ENCODE measurements at places on chromosomes 7 and 10. TPM values are rescaled to one million over a fixed set of nuclear protein-coding genes. Genes with fewer than 3 reads are reported as not detected.

COL13A1 gene
- not detected for total RNA-seq

- no peaks in the 10 kb centered on the region for H3K36me3 ChIP-seq
- H3K4me1 ChIP-seq, result no peaks in the 10 kb centered on the region
- H3K27me3 ChIP-seq, result no peaks in the 10 kb centered on the region
- H3K4me3 ChIP-seq, result no peak overlapping the region
These were observed 154.3 kb downstream of the ZNF248 start for GRCh38 chr10:37703114-37703513.

DNA sequence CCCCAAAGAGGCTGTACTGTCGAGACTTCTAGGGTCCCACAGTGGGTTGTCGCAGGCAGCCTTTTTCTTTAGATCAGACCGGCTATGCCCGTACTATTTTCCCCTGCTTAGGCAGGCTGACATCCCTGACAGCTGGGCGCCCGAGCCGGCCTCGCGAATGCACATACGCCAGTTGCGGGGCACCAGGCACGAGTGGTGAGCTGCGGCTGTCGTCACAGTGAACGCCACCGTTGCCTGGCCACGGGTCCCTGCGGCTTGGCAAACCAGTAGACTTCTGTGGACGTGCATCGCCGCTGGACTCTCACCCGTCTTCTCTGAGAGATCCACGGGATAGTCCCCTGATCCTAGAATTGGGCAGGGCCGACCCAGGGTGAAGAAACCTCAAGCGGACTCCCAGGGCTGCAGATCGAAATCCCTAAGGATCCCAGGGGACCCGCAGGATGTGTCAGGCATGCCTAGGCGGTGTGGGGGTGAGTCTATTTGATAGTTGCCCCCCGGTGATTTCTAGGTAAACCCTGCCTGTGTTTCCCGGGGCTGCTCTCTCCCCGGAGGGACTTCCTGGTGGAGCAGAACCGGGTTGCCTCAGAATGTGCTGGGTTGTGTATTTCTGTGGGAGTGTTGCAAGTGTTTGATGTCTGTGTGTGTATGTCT lies 33.0 kb upstream of the ZNF273 start:
- H3K27ac ChIP-seq, result no peak overlapping the region
- no peak overlapping the region for H3K4me3 ChIP-seq
- H3K27me3 ChIP-seq, result peaks cover 2% of the 10 kb centered on the region
- DNase-seq, result no peak
- H3K36me3 ChIP-seq, result no peaks in the 10 kb centered on the region

DNA sequence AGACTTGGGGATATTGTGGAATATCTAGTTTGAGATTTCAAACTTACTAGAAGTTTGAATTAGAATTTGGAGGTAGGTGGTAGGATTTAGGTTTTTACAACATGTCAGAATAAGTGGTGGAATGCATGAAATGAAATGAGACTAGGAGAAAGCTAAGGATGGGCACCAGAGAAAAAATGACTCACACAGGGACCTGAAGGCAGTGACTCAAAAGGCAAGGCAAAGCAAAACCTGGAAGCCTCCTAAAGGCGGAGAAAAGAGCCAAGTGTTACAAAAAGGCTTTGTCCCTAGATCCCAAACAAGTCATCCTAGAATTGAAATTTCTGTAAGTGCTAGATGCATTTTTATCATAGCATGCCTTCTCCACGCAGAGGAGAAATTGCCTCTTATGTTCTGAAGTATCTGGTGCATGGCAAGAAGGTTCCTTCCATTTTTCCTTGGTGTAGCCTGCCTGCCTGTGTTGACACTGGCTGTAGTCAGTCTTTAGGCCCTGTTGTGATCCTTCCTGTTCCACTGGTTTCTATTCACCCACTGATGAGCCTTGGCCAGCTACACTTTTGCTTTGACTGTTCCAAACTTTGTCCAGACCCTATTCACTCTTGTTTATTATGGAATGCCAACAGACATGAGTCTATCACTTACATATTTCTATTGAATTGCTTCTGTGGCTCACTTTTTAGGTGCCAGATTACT lies 109.3 kb downstream of the ETV1 start:
- H3K4me3 ChIP-seq, result no peak overlapping the region
- DNase-seq, result no peak

OR13A1 gene
- total RNA-seq, result not detected

DNA sequence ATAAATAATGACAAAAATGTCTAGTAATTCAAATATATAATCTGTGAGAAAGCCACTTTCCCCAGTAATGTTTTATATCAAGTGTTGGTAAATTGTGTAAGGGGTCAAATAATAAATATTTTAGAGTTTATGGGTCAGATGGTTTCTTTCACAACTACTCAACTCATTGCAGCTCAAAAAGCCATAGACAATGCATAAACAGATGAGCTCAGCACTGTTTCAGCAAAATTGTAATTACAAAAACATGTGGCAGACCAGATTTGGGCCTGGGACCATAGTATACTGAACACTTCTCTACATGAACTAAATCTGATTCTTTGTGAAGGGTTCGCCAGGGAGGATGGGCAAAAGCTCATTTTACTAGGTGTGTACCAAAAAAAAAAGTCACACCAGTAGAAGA lies 460.8 kb downstream of the NRG3 start:
- no peaks in the 10 kb centered on the region for H3K27me3 ChIP-seq
- H3K4me1 ChIP-seq, result no peaks in the 10 kb centered on the region
- no peak for DNase-seq
- H3K36me3 ChIP-seq, result no peaks in the 10 kb centered on the region

DNA sequence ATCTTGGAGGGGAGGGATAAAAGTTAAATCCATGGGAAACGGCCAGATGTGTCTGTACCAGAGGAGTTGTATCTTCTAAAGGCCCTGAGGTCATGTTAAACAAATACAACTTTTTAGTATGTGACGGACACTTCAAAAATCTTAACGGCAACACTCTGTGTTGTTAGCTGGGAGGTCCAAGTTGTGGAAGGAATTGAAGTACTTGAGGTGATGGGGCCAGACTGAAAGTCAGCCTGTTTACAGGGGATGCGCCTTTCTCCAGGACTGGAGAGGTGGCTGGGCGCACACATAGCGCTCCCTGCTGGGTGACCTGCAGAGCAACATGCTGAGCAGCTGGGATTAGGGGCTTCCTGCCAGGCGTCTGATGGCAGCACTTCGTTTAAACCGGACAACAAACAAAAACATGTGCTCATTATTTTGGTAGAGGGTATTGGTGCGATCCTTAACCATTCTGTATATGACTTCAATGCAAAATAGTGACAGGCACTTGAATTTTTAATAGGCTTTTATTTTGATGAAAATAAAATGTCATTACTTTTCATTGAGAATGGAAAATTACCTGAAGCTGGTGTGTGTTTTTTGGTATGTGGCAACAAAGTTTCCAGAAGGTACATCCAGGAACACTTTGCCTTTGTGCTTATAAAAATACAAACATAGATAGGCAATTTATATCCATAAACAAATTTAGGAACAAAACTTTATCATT lies 198.2 kb downstream of the MLLT10 start:
- peak; percentile 54 for DNase-seq
- H3K36me3 ChIP-seq, result peaks cover 34% of the 10 kb centered on the region
- no peak overlapping the region for H3K4me3 ChIP-seq
- peaks cover 31% of the 10 kb centered on the region for H3K4me1 ChIP-seq
- H3K27me3 ChIP-seq, result no peaks in the 10 kb centered on the region

GRCh38 chr10:11757454-11757820 lies 15.3 kb downstream of the ECHDC3 start:
- H3K27me3 ChIP-seq, result peaks cover 3% of the 10 kb centered on the region
- peak overlapping the region; percentile 71 for H3K27ac ChIP-seq
- H3K36me3 ChIP-seq, result no peaks in the 10 kb centered on the region
- no peak overlapping the region for H3K4me3 ChIP-seq

AMZ1 gene
- 0.17 TPM for total RNA-seq

TEX47 gene
- total RNA-seq, result not detected

GRCh38 chr10:31133792-31134310 lies 102.2 kb upstream of the ZNF438 start:
- peaks cover 31% of the 10 kb centered on the region for H3K4me1 ChIP-seq
- DNase-seq, result peak; percentile 71
- H3K27me3 ChIP-seq, result no peaks in the 10 kb centered on the region
- H3K4me3 ChIP-seq, result peak overlapping the region; percentile 76

CAMK2B gene
- not detected for total RNA-seq

GRCh38 chr10:59719374-59719773 lies 9.7 kb upstream of the SLC16A9 start:
- H3K27me3 ChIP-seq, result peaks cover 23% of the 10 kb centered on the region
- H3K27ac ChIP-seq, result no peak overlapping the region
- H3K36me3 ChIP-seq, result no peaks in the 10 kb centered on the region
- no peak for DNase-seq
- H3K4me1 ChIP-seq, result no peaks in the 10 kb centered on the region

- H3K36me3 ChIP-seq, result no peaks in the 10 kb centered on the region
- no peak overlapping the region for H3K27ac ChIP-seq
- DNase-seq, result no peak
- H3K4me1 ChIP-seq, result no peaks in the 10 kb centered on the region
- H3K4me3 ChIP-seq, result no peak overlapping the region
- H3K27me3 ChIP-seq, result no peaks in the 10 kb centered on the region
These were observed 123.9 kb downstream of the ADAM12 start for GRCh38 chr10:126264102-126265018.

DNA sequence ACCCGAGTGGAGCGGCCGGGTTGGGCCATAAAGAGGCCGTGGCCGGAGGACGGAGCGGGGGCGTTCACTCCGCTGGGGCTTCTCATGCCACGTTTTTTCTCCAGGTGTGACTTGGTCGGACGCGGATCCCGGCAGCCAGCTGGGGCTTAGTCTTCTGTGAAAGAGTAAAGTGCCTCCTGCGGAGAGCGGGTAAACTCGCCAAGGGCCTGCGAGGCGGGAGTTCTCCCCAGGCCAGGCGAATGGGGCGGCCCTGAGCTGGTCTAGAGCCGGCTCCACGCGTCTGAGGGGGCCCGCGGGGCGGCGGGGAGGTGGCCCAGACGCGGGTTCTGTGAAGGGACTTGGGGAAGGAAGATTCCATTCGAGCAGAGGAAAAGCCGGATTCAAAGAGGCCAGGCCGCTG lies 86.3 kb upstream of the VIPR2 start:
- H3K27me3 ChIP-seq, result no peaks in the 10 kb centered on the region
- DNase-seq, result no peak
- H3K36me3 ChIP-seq, result no peaks in the 10 kb centered on the region
- H3K27ac ChIP-seq, result no peak overlapping the region

DNA sequence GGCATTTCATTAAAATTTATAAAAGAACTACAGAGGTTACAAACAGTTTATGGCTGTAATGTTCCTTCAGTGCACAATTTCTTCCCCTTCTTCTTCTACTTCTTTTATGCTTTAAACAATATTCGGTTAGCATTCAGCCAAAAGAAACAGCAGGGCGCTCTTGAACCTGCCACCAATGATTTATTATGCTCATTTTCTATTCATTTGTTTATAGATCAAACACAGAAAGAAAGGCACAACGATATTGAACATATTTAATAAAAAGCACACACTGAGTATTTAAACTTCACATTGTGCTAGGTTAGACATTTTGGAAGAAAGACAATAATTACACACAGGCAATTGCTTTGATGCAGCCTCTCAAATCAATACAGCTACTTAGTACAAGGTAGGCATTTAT lies 1025.8 kb upstream of the LRRN3 start:
- no peak overlapping the region for H3K27ac ChIP-seq
- H3K27me3 ChIP-seq, result peaks cover 5% of the 10 kb centered on the region
- no peaks in the 10 kb centered on the region for H3K4me1 ChIP-seq
- H3K36me3 ChIP-seq, result no peaks in the 10 kb centered on the region
- H3K4me3 ChIP-seq, result no peak overlapping the region

- H3K36me3 ChIP-seq, result peaks cover 8% of the 10 kb centered on the region
- peaks cover 38% of the 10 kb centered on the region for H3K4me1 ChIP-seq
- DNase-seq, result no peak
These were observed 2.2 kb upstream of the ASCC1 start for GRCh38 chr10:72218325-72218724.

LDB3 gene
- total RNA-seq, result not detected

DNA sequence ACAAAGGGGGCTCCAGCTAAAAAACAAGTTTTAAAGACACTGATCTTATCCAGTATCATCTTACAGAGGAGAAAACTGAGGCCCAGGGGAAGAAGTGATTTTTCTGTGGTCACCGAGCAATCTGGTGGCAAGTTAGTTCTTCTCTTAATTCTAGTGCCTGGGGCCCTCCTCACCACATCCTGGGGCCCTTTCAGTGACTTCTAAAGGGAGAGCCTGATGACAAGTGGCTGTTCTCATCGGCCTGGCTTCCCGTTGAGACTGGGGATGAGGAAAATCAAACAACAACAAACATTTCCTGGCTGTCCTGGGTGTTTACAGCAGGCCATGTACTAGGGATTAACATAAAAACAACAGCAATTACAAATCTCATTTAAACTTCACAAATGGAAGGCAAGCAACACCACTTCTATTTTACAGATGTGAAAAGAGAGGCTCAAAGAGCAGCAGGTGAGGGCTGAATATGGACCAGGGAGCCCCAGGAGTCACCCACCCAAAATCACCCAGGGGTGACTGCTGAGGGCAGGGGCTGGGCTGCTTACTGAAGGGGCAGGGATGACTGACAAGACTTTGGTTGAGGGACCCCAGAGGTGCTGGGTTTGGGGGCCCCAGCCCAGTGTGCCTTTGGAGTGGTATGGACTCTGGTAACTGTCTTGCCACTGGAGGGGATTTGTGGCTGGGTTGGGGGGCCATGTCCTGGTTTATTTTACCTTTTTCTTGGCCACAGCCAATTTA lies 24.7 kb upstream of the MTPAP start:
- DNase-seq, result peak; percentile 52
- H3K36me3 ChIP-seq, result no peaks in the 10 kb centered on the region
- H3K27ac ChIP-seq, result peak overlapping the region; percentile 81
- H3K27me3 ChIP-seq, result peaks cover 22% of the 10 kb centered on the region

CALML3 gene
- total RNA-seq, result not detected

RNF32 gene
- 2.2 TPM for total RNA-seq

- H3K27ac ChIP-seq, result no peak overlapping the region
- H3K27me3 ChIP-seq, result peaks cover 47% of the 10 kb centered on the region
- DNase-seq, result no peak
- no peaks in the 10 kb centered on the region for H3K36me3 ChIP-seq
These were observed 6.9 kb upstream of the CAV2 start for GRCh38 chr7:116492654-116493109.

GRCh38 chr10:17175551-17175950 lies 25.9 kb downstream of the TRDMT1 start:
- peaks cover 17% of the 10 kb centered on the region for H3K4me1 ChIP-seq
- H3K27me3 ChIP-seq, result no peaks in the 10 kb centered on the region
- peak overlapping the region; percentile 60 for H3K4me3 ChIP-seq
- peaks cover 8% of the 10 kb centered on the region for H3K36me3 ChIP-seq
- no peak for DNase-seq

- no peaks in the 10 kb centered on the region for H3K36me3 ChIP-seq
- H3K27me3 ChIP-seq, result no peaks in the 10 kb centered on the region
- peaks cover 9% of the 10 kb centered on the region for H3K4me1 ChIP-seq
- no peak overlapping the region for H3K27ac ChIP-seq
These were observed 50.8 kb upstream of the SLC29A3 start for GRCh38 chr10:71268247-71268691.

- peaks cover 4% of the 10 kb centered on the region for H3K27me3 ChIP-seq
- DNase-seq, result no peak
- no peak overlapping the region for H3K27ac ChIP-seq
These were observed 45.9 kb downstream of the SVIL start for GRCh38 chr10:29588629-29589421.

- H3K27me3 ChIP-seq, result no peaks in the 10 kb centered on the region
- no peak overlapping the region for H3K4me3 ChIP-seq
- peaks cover 12% of the 10 kb centered on the region for H3K4me1 ChIP-seq
- no peak for DNase-seq
These were observed 6.6 kb upstream of the TPK1 start for GRCh38 chr7:144842377-144842851.

GRCh38 chr7:103941976-103942375 lies 47.5 kb downstream of the RELN start:
- DNase-seq, result no peak
- no peak overlapping the region for H3K27ac ChIP-seq
- H3K4me1 ChIP-seq, result no peaks in the 10 kb centered on the region

- H3K27me3 ChIP-seq, result no peaks in the 10 kb centered on the region
- peaks cover 56% of the 10 kb centered on the region for H3K4me1 ChIP-seq
- H3K27ac ChIP-seq, result peak overlapping the region; percentile 89
- peak overlapping the region; percentile 79 for H3K4me3 ChIP-seq
- H3K36me3 ChIP-seq, result peaks cover 4% of the 10 kb centered on the region
- DNase-seq, result no peak
These were observed 5.0 kb upstream of the RBM17 start for GRCh38 chr10:6083523-6084475.
